Foreskin keratinocyte (primary cell): ENCODE measurements at places on chromosomes 1 and 21. TPM values are rescaled to one million over a fixed set of nuclear protein-coding genes. Genes with fewer than 3 reads are reported as not detected.

DNA sequence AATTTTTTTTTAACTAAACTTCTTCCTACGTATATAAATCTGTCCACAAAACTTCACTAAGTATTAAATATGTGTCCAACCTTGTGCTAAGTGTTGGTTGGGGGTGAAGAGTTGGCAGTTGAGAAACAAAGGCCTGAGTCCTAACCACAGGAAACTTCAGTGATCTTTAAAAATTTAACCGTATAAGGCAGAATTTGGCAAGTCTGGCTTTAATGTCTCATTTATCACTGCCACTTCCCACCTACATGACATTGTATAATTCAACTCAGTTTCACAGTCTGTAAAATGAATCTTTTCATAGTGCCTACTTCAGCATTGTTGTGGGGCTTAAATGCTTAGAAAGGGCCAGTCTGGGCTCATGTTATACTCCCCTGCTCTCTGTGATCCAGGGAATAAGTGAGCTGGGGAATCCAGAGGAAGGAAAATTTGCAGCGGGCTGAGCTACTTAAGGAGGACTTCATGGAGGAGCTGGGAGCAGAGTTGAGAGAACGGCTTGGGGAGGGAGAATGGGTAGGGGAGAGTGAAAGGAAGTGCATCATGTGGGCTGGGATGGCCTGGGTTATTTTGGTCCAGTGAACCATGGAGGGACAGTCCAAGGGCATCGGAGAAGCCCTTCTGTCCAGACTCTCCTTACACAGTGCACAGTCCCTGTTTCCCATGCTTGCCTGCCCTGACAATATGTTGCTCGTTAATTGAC, 14.5 kb downstream of the IFNAR2 start:
- no peak for DNase-seq

DNA sequence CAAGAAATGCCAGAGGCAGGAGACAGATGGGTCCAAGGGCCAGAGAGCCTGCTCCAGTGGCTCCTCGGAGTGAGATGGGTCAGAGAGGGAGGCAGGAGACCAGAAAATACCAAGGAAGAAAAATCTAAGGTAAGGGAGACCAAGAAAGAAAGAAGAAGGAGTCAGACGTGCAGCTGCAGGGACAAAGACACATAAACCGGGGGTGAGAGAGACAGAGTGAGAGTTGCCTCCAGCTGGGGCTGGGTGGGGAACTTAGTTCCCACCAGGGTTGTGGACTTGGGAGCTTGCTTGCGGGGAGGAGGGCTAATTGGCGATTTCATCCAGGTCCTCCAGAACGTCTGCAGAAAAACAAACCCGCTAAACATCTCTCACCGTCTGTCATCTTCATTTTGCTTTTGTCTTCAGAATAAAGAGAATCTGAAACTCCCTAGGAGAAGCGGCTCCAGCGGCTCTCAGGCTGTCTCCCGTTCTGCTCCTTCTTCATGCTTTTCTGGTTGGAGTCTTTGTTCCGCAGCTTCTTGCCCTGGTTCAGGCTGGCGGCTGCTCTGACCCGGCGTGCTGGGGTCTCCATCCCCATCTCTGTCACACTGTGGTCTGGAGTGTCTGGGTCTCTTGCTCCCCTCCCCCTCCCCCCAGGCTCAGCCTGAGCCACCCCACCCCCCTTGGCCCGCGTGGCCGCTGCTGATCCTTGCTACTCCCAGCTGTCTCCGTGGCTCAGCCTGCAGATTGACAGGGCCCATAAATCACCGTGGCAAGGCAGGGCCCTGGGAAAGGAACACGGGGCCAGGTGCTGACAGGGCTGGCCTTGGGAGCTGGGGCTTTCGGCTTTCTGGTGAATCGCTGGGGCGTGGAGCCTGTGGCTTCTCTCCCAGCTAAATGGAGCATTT, 66.6 kb downstream of the UBIAD1 start:
- DNase-seq, result no peak

DNA sequence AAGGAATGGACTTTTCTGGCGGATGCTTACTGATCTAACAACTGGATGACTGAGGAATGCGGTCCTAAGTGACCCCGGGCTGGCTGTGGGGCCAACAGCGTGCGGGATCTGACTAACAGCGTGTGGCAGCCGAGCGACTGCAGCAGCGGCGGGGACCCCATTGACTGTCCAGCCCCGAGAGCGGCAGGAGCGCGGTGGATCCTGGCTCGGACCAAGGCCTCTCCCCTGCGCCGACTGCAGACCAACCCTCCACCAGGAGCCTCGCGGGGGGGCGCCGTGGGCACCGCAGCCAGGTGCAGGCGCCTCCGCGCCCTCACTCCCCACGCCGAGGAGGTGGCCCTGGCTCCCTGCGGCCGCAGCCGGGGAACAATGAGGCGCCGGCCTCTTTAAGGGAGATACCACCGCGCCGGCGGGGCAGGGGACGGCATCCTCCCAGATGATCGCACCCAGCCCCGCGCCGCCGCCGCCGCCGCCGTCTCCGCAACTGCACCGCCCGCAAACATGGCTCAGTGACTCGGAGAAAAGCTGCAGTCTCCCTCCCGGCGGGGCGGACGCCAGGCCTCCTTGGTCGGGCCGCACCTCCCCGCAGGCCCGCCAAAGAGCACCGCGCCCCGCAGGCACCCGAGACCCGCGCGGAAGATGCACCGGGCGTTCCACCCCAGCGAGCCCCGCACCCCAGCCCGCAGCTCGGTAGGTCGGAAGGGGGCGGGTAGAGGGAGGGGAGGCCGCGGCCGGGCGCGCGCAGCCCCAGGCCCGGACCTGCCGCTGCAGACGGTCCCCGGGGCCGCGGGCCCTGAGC, 694 bp upstream of the PDIK1L start:
- peak; percentile 37 for DNase-seq

DNA sequence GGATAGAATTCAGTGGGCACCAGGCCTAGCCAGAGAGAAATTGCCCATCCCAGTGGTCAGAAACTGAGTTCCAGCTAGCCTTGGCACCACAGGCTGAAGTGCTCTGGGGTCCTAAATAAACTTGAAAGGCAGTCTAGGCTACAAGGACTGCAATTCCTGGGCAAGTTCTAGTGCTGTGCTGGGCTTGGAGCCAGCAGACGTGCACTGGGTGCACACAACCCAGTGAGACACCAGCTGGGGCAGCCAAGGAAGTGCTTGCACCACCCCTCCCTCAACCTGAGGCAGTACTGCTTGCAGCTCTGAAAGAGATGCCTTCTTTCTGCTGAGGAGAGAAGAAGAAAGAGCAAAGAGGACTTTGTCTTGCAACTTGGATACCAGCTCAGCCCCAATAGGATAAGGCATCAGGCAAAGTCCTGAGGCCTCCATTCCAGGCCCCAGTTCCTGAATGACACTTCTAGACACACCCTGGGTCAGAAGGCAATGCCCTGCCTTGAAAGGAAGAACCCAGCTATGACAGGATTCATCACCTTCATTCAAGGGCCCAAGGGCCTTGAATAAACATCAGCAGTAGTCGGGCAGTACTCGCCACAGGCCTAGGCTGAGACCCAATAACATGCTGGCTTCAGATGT, 55.1 kb downstream of the OVGP1 start:
- DNase-seq, result no peak

DNA sequence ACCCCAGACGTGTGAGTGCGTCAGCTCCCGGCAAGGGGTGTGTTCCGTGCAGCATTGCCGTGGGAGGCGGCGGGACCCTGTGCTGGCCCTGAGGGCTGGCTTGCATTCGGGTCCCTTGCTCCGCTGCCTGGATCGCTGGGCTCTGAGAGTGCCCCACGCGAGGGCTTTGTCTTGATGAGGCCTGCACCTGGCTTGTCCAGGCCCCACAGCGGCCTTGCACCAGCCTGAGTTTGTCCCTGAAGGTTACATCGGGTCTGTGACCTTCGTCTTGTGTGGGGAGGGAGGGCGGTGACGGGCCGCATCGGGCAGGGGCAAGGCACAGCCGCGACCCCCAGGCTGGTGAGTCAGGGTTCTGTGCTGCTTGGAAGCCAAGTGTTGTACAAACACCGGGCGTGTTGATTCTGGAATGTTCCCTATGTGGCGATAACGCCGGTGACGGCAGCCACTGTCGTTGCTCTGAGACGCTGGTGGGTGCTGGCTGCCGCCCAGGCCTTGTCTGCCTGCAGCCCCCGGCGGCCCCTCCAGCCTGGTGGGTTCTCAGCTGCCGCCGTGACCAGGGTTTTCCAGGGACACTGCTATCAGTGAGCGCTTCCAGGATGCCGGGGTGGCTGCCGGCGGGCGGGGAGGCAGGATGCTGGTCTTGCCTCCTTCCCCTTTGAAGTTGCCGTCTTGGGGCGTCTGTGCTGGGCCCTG, 42.9 kb downstream of the SLX9 start:
- no peak for DNase-seq

DNA sequence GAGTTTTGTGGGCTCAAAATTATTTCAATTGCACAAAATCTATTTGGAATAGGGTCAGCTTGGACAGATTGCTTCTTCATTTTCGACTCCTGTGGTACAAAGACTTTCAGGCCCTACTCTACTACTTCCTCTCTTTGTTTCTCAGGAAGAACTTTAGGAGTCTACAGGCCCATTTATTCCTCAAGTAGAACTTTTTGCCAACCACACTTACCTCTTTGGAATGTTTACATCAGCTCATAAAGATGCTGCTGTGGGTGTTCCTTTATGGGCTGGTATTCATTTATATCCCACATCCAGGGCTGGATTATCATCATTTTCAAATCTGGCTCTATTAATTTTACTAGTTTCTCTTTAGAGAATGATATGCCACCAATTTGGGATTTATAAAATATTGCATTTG, 46.3 kb upstream of the TNFSF18 start:
- DNase-seq, result peak; percentile 56

- no peak for DNase-seq
These were observed 635.1 kb downstream of the PTPRC start for GRCh38 chr1:199273837-199274379.

The GLMP gene
- total RNA-seq, result 32.7 and 35.2 TPM in 2 replicates

The EDARADD gene
- 6.3 and 6.5 TPM in 2 replicates for total RNA-seq

DNA sequence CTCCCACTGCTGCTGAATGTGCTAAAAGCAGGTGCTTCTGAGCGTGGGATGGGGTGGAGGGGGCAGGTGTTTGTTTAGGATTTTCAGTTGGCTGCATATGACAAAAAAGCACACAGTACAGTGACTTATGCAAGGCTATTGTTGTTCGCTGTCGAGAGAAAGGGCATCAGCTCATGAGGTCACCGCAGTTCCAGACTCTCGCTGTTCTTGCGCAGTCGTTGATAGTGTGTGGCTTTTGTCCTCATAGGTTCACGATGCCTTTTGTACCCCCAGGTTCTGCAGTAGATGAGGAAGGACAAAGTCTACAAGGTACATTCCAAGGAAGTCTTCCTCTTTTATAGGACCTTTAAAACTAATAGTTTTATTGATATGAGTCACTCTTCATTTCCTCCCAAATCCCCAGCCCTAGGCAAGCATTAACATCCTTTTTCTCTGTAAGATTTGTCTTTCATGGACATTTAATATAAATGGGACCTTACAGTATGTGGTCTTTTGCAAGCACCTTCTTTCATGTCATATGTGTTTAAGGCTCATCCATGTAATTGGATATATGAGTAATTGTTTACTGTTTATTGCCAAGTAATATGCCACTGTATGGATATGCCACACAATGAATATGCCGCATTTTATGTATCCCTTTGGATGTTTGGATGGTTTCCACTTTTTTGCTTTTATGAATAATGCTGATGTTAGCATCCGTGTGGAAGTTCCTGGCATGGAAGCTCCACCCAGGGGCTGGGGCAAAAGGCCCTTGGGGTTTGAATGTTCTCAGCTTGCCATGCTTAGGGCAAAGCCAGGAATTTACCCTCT, 14.5 kb upstream of the NLRP3 start:
- DNase-seq, result no peak

GRCh38 chr1:102896286-102896685, 212.0 kb downstream of the COL11A1 start:
- no peak for DNase-seq

The CRYAA gene
- total RNA-seq, result not detected in 2 replicates

DNA sequence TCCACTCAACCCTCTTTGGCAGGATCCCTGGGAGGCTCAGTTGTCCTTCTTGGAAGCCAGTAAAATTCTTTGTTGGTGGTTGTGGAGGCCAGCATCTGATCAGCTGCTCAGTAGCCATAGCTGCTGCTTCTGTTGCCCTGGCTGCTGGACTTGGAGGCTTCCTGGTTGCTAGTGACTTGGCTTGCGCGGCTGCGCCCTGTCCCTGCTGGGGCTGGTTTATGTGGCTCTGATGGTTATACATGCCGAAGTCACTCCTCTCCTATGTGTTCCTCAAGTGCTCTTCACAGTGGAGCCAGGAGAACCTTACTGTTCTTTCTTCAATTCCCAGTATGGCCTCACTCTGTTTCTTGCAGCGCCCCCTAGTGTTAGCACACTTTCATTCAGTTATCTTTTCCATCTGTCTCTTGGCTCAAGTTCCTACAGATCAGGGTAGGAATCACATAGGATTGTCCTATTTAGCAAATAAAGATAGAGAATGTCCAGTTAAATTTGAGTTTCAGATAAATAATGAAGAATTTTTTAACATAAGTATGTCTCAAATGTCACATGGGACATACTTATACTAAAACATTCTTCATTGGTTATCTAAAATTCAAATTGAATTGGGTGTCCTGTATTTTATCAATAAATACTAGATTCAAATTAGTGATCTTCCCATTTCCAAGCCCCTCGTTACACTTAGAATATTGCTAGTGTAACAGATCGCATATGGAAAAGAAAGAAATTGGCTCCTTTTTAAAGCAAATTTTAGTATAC, 176.5 kb downstream of the TGFB2 start:
- DNase-seq, result no peak

DNA sequence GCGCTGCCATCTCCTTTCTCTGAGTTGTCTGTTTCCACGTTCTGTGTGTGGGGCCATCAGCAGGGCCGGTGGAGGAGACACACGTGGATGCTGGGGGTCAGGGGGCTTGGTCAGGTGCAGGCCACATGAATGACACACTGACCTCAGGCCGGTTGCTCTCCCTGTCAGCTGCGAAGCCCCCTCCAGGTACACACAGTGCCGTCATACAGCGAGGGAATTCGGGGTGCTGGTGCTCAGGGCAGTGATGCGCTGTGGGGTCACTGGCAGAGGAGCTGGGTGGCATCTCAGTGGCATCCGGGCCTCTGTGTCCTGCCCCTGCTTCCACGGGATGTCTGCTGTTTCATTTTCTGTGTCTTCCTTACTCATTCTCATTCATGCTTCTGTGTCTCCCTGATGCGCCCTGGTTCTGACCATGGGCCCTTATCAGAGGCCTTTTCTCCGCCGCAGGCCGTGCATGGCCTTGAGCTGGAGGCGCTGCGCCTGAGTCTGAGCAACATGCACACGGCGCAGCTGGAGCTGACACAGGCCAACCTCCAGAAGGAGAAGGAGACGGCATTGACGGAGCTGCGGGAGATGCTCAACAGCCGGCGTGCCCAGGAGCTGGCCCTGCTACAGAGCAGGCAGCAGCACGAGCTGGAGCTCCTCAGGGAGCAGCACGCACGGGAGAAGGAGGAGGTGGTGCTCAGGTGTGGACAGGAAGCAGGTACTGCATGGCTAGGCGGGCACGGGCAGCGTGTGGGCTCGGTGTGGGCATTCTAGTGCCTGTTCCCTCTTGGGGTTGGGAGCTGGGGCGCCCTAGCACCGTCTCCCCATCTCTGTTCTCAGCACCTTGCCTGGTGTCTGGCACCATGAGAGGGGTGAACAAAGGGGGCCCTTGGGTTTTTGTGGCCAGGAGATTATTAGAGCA, 22.6 kb downstream of the PCNT start:
- no peak for DNase-seq

- DNase-seq, result peak; percentile 67
These were observed 18.1 kb upstream of the IRF2BP2 start for GRCh38 chr1:234628089-234628488.

The CENPL gene
- total RNA-seq, result 15.5 and 16.1 TPM in 2 replicates
